Pulmonary artery endothelial cell (primary cell): ENCODE measurements at places on chromosomes 6 and 20. TPM values are rescaled to one million over a fixed set of nuclear protein-coding genes. Genes with fewer than 3 reads are reported as not detected.

PNLDC1 gene
- total RNA-seq, result 0.11 TPM in 1 of 2 replicates, not detected in the other

FUCA2 gene
- 36.5 and 38.7 TPM in 2 replicates for total RNA-seq

OR12D3 gene
- not detected in 2 replicates for total RNA-seq

TBX18 gene
- 25.9 and 26.8 TPM in 2 replicates for total RNA-seq

CPNE5 gene
- 6.9 and 7.5 TPM in 2 replicates for total RNA-seq

CRISP3 gene
- not detected in 2 replicates for total RNA-seq

SLC17A3 gene
- not detected in 2 replicates for total RNA-seq

SAMHD1 gene
- 19.9 and 32.0 TPM in 2 replicates for total RNA-seq

CCN2 gene
- total RNA-seq, result 642 and 861 TPM in 2 replicates

MRPS18B gene
- total RNA-seq, result 48.8 and 57.7 TPM in 2 replicates
